ENCODE measurements at places on chromosomes 3 and 15. TPM values are rescaled to one million over a fixed set of nuclear protein-coding genes. Genes with fewer than 3 reads are reported as not detected.

- DNase-seq, result no peak
These were observed 58.8 kb downstream of the SMARCC1 start for GRCh38 chr3:47722859-47723258.

DNA sequence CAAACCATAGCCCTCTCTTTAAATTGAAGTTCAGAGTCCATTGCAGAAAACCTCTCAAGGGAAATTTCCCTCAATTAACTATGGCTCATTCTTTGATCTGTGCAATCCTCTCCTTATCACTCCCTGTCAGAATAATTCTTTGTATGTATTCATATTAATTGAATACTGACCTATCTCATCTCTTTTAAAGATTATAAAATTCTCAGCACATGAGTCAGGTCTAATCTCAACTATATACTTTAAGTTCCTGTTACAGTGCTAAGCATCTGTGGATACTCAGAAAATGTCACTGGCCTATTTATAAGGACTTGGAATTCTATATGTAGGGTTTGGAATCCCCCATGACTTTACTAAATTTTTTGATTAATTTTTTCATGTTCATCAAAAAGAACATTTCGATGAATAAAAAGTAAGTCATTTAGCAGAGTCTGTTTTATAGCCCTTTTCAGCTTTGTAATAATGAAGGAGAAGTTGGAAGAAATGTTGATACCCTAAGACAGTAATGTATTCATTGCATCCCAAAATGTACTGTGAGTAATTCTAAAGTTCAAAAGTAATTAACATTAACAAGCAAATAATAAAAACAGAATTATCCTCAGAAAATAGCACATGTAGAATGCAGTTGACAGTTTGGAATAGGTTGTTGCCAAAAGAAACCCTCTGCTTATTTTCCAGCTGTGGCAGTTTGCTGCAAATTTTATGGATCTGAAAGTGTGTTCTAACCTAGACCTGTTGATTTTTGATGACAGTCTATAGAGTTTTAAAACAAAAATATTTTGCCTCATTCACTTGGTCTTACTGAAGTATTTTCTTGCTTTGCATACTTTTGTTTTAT, 503.4 kb upstream of the CBLB start:
- DNase-seq, result no peak

- no peak for DNase-seq
These were observed 74.3 kb upstream of the SLCO2A1 start for GRCh38 chr3:134104031-134104430.

GRCh38 chr15:38991701-38992100, 427.1 kb upstream of the RASGRP1 start:
- DNase-seq, result no peak

The ROPN1 gene
- not detected for total RNA-seq

The PEX11A gene
- 4.7 TPM for total RNA-seq
